MV-4-11 (cell line): ENCODE measurements at places on chromosomes 2 and 18.

GRCh38 chr2:25494616-25495015 is 152.9 kb upstream of the DNMT3A start:
- no peak for DNase-seq

DNA sequence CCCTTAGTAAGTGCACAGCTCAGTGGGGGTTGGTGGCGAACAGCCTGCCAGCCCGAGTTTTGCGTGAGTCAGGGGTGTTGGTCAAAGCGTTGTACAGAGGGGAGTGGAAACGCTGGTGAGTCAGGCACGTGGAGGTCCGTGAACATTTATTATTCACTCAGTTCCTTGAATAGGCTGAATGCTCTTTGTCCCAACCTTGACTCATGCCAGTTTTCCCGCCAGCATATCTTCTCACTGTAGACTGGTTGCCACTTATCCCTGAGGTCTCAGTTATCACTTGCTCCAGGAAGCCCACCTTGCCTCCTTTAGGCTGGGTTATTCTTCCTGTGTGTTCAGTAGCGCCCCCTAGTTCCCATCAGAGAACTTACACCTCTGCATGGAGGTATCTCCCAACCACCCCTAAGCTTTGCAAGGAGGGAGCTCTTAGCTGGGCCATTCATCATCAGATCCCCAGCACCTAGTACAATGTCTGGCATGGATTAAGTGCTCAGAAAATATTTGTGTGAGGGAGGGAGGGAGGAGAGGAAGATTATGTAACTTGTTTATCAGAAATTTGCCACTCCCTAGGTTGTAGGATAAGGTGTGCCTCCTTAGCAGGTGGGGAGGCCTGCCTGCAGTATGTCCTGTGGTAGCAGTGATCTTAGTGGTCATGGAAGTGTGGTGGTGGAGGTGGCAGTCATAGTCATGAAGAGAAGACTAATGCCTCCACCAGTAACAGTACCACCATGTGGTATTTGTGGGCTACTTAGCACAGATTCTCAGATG is 72.1 kb downstream of the CABLES1 start:
- no peak for DNase-seq

GRCh38 chr2:20355131-20355530 is 4.5 kb upstream of the PUM2 start:
- no peak for DNase-seq

DNA sequence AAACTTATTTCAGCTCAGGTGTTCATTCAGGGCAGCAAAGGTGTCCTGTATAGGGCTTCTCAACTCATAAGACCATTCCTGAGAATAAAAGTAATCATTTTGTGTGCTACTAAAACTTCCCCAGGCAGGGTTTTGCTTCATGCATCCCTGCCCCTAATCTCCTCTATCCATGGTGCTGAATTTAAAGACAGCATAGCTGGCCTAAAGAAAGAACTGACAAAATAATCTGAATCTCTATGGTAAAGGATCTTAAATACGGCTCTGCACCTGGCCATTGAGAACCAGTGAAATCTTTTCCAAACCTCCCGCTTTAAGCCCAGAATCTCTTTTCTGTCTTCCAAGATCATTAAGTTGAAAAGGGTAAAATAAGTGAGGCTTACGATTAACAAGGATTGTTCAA is 292.1 kb upstream of the KLHL29 start:
- DNase-seq, result peak; percentile 0

DNA sequence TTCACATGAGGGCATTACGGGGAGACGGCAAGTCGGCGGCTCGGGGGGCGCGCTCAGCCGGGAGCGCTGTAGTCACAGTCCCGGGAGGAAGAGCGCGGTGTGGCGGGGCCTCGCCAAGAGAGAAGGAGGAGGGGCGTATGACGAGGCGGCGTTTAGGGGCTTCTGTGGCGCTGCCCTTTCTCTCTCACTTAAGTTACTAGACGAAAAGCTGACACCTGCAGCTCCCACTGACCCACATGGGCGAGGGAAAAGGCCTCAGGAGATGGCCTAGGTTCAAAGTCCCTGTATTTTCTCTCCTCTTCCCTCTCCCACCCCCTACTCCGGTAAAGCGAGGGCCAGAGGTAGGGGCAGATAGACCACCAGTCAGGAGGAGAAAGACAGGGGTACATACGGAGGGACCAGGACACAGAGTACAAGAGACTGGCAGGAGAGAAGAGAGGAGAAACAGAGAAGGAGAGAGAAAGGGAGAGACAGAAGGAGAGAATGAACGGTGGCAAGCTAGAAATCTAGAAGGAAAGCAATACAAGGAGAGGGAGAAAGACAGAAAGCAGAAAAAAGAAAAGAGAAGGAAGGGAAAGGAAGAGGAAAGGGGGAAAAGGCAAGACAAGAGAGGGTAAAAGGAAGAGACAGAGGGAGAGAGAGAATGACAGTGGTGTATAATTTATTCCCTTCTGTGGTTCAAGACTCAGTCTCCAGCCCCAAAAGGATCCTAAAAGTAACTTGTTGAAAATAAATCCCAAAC is 3.8 kb downstream of the SIX2 start:
- no peak for DNase-seq

DNA sequence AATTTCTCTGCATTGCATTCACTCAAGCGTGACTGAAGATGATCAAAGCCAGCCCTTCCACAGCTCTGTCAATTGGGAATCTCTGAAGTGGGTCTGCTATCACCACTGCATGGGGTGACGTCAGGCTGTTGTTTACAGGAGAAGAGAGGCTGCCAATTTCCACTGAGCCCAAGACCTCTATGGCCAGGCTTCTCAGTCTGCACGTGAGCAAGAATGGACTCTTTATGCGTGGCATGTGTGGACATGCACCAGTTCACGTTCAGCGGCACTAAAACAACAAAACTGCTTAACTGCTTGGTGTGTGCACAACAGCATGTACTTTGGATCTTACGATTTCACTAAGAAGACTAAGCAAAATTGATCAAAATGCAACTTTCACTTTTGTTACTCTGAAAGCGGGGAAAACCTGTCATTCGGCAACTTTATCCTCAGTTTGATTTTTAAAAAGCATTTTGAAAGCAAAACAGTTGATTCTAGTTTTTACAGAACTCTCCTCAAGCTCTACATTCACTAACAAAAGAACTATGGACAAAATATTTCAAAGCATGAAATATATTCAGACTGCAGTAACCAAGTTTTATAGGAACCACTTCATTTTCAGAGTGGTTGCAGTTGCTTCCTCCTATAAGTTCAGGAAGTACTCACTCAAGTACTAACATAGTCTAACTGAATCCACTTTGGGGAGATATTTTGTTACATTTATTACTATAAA is 77.0 kb upstream of the SERTAD2 start:
- DNase-seq, result peak; percentile 33

DNA sequence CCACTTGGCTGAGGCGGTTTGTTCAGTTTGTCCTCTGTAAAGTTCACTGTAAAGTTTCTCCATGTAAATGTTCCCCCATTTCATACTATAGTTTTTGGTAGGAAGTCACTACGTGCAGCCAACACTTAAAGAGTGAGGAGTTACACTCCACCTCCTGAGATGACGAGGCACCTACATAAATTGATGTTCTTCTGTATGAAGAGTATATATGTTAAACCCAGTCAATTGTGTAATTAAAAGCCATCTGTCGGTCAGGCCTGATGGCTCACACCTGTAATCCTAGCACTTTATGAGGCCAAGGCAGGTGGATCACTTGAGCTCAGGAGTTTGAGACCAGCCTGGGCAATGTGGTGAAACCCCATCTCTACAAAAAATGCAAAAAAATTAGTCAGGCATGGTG is 7.6 kb downstream of the PIGN start:
- no peak for DNase-seq

GRCh38 chr2:144137705-144138428 is 382.1 kb downstream of the ZEB2 start:
- peak; percentile 69 for DNase-seq

GRCh38 chr2:142786918-142787702 is 90.4 kb upstream of the KYNU start:
- DNase-seq, result peak; percentile 60

DNA sequence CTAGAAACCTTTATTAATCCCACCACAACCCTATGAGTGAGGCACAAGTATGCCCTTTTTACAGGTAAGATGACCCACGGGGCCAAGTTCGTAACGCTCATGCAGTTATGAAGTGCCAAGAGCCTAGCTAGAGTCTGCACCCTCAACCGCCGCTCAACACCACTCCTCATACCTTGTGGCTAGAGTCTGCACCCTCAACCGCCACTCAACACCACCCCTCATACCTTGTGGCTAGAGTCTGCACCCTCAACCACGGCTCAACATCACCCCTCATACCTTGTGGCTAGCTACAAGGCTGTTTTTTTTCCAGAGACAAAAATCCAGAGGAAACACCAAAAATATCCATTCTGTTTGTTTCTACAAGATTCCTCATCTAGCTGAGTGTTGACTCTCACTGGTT is 4.6 kb downstream of the TXNL4A start:
- no peak for DNase-seq

GRCh38 chr2:5364361-5364760 is 327.8 kb upstream of the SOX11 start:
- no peak for DNase-seq

- DNase-seq, result no peak
These were observed 30.1 kb upstream of the EML4 start for GRCh38 chr2:42139101-42139500.

GRCh38 chr2:110099038-110099425 is 16.6 kb downstream of the MALL start:
- DNase-seq, result no peak

GRCh38 chr2:207041786-207042554 is 102.7 kb downstream of the CPO start:
- no peak for DNase-seq

DNA sequence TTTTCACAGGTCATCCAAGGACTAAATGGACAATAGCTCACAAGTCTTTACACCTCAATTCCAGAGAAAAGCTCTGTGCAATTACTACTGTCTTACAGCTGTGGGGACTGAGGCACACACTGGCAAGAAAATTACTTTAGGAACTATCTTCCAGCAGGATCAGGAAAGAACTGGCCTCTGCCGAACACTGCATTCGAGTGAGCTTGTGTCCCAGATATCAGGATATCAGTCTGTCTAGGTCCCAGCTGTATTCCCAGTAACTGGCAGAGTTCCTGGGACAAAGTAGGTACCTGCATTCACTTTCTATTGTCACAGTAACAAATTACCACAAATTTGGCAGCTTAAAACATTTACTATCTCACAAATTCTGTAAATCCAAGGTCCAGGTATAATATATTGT is 183.7 kb downstream of the IRS1 start:
- DNase-seq, result no peak

DNA sequence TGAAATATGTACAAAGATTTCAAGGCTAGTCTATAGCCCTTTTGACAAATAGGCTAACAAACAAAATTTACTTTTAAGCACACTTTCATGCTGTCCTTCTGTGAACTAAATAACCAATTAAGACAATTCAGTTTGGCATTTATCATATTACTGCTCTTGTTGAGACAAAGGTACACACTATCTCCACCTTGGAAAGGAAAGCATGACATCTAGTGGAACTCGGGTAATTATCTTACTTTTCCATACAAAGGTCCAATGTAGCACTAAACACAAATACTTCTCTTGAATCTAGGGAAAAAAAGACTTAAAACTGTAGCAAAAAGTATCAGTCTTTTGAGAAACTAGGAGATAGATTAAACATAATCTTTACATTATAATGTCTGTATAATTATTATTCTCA is 125.0 kb upstream of the CD226 start:
- no peak for DNase-seq

DNA sequence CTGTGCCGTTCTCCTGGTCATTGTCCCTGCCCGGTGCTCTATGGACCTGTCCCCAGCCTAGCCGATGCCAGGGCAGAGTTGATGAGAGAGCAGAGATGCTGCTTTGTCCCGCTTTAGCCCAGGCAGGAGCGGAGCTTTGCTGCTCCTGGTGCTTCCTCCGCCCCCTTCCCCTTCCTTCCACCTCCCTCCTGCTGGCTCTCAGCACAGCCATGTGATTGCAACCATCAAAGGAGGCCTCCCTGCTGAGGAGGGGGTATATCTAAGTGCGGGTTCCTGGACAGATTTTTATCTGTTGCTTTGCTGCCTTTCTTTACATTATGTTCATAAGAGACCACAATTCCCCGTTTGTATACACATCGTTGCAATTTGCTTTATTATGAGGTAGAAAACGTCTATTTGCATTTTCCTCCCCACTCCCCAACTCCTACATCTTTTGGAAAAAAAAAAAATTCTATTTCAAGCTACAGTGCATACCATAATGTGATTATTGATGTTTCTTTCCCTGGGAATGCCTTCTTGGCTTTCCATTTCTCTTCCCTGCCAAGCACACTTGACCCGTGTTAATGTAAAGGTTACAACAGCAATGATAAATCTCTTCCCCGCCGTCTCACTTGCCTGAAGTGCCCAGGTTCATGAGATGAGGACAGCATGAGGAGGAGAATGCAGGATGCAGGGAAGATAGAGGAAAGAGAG is 25.4 kb downstream of the ALPK2 start:
- no peak for DNase-seq

GRCh38 chr2:144524118-144525009 is 4.4 kb upstream of the ZEB2 start:
- no peak for DNase-seq

DNA sequence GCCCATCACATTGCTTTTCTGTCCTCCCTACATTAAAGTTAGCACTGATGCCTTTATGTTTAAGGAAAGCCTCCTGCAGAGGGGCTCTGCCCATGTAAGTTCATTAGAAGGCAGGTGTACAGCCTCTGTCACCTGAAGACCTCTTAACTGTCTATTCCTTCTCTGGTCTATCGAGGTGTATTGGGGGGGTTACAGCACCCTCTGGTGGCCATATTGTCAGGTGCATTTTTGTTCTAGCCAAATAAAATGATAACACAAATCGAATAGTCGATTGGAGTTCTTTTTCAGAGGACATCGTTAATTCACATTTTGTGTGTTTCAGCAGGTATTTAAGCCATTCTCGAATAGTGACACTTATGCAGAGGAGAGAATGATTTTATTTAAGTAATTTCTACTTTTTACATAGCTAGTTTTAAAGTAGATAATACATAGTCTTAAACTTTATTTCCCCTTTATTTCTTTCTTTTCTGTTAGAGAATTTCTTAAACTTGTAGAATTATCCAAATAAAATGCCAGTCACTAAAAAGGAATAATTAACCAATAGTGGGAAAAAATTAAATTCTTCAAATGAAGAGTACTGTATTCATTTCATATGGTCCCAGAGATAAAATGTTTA is 136.8 kb downstream of the NEDD4L start:
- DNase-seq, result peak; percentile 10

DNA sequence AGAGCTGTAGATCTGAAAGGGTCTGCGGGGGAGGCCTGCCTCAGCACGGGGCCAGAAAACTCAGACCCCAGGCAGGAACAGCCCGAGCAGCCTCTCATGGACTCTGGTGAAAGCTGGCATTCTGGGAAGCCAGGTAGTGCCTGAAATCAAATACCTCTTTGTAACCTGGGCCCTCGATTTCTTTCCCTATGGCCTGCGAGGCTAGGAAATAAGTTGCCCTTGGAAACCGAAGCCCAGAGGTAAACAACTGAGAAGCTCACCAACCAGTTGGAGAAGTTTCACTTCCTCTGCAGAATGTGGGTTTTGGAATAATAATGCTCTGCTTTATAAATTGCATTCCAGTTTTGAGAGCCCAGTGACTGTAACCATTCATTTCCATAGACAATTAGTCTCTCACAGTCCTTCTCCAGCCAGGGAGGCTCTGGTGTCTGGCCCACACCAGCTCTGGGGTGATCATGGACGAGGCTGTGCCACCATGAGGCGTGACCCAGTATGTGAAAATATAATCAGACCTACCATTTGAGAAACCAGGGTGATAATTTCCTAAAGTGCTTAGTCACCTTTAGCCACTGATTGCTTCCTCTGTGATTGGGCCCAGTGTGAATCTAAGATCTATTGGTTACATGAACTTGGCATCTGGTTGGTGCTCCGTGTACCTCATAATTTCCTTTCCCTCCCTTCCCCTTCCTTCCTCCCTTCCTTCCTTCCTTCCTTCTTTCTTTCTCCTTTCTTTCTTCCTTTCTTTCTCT is 133.1 kb upstream of the PELI1 start:
- peak; percentile 75 for DNase-seq
